ENCODE measurements at places on chromosomes 5 and 9. TPM values are rescaled to one million over a fixed set of nuclear protein-coding genes. Genes with fewer than 3 reads are reported as not detected.
A peak's percentile ranks its signal among the peaks of the same experiment; 100 is the strongest.

DNA sequence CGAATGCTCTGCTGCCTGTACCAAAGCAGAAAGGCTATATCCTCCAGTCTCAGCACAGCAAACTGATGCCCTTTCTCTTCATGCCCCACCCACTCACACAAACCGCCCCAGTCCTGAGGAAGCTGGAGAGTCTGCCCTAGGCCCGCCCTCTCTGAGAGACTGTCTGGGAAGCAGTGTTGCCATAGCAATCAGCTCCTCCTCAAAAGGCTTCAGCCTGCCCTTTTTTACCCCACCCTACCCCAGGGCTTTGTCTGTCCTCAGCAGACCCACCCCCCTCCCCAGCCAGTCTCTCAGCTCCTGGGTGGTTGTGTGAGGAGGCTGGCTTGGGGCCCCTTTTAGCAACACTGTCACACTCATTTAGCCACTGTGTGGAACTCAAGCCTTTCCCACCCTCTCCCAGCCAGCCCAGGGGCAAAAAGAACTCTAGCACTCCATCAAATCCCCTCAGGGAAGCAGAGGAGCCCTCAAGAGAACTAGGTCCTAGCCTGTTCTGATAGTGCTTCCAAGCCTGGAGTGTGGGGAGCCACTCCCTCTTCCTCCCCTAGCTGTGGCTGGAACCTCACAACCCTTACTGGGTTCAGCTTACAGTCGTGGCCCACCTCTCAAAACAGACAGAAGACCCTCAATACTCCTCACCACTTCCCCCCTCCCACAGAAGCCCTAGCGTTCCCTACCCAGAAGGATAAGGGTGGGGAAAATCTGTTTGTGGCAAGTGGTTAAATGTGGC, 1.4 kb downstream of the ATOSB start:
- DNase-seq, result peak; percentile 94

DNA sequence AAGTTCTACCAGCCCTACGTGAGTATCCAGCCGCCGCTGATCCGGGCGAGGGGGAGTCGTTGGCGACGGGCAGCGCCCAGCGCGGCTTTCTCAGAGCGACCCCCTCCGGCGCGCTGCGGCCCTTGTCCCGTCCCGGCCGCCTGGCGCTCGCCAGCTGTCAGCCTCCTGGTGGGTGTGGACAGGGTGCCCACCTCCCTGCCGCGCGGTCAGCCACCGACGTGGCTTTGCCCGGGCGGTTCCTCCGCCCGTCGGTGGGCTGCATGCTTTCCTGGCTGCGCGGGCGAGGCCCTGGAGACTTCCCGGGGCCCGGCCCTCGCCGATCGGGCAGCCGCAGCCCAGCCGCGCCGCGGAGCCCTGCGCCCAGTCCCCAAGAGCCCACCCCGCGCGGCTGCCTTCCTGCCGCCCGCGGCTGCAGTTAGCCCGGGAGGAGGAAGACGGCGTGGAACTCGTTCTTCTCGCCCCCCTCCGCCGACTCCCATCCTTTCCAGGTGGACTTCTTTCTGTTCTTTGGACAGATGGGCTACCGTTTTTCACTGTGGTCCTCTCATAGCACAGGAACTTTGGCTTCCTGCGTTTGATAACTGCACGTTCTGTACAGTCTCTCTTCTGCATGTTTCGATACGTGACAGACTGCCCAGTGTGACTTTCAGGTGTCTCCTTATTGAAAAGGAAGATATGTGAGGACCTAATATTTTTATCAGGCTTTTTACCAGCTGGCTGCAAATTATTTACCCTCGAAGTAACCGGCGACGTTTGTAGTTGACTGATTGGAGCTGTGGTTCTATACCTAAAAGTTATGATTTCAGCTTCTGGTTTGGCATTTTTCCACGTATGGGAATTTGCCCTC, 577 bp downstream of the AP3S1 start:
- no peak for DNase-seq

- no peak for DNase-seq
Observed at GRCh38 chr9:12777121-12778022, 2.6 kb downstream of the LURAP1L start.

DNA sequence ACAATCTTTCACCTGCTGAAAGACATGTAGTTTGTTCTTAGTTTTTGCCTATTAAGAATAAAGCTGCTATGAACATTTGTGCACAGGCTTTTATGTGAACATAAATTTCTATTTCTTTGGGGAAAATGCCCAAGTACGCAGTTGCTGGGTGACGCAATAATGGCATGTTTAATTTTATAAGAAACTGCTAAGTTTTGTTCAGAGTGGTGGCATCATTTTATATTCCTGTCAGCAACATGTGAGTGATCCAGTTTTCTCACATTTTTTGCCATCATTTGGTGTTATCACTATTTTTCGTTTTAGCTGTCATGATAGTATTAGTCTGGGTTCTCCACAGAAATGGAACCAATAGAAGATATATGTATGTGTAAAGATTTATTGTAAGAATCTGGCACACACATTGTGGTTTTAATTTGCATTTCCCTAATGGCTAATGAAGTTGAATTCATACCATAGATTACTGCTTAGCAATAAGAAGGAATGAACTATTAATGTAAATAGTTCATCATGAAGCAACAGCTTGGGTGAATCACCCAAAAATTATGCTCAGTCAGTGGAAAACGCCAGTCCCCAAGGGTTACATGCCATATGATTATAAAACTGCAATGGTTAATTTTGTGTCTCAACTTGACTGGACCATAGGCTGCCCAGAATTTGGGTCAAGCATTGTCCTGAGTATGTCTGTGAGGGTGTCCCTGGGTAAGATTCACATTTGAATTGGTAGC, 358.6 kb downstream of the MSX2 start:
- peak; percentile 20 for DNase-seq

GRCh38 chr5:1005904-1006655, 2.5 kb upstream of the NKD2 start:
- no peak for DNase-seq

DNA sequence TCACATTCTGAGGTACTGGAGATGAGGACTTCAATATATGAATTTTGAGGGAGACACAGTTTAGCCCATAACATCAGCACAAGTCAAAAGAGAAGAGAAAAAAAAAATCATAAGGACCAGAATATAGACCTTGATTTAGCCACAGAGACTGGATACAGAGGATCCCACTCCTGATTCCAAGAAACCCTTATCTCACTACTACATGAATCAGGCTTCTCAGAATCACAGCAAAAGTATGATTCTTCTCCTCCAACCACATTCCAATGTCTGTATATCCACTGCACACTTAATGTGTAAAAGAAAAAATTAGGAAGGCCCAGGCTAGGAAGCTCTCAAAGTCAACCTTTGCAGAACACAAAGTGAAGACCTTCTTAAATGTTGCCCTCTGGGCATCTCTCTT, 610.9 kb downstream of the DTWD2 start:
- no peak for DNase-seq

DNA sequence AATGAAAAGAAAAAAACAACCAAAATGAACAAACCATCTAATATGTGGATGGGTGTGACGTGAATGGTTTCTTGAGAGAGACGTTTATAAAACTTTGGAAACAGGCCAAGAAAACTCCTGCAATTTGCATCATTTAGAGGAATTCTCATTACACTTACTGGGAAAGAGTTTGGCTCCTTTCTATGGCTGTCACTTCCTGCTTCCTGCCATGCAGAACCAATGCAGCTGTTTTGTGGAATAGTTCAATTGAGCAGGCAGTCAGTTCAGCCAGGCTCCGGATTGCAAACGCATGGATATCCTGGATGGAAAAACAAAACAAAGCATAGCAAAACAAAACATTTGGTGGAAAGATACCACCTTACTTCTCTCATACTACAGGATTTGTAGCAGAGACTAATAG, 36.6 kb downstream of the FAM114A2 start:
- DNase-seq, result peak; percentile 30

DNA sequence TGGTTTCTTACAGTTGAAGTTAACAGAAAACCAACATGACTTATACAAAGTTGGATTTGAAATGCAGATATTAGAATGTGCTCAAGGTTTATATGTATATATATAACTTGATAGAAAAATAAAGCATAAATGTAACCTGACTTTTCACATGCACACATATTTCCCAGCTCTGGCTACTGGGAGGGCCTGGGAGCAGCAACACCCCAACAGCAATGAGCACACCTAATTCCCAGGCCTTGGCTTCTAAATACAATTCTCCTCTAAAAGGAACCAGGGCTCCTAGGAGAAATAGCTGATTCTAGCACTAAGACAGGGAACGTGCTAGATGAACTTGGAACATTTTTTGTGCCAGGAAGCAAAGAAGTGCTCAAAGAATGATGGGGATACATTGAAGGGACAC, 42.1 kb downstream of the DENND1A start:
- DNase-seq, result no peak

GRCh38 chr9:16013366-16013765, 460.5 kb downstream of the CCDC171 start:
- no peak for DNase-seq

DNA sequence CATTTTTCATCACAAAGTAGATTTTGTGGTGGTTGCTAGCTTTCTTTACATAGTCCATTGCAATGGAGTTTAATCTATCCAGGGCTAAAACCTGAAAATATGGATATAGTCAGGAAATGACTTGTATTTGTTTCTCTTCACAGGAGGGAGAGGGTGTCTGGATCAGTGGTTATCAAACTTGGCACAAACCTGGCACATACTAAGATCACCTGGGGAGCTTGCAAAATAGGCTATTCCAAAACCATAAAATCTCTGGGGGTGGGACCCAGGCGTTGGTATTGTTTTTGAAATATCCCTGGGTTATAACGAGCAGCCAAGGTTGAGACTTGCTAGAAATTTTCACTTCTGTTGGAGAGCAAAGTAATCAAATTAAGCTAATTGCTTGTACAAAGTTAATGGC, 179.9 kb downstream of the PCSK1 start:
- DNase-seq, result no peak

GRCh38 chr5:53120165-53120564, 10.6 kb upstream of the MOCS2 start:
- DNase-seq, result no peak

DNA sequence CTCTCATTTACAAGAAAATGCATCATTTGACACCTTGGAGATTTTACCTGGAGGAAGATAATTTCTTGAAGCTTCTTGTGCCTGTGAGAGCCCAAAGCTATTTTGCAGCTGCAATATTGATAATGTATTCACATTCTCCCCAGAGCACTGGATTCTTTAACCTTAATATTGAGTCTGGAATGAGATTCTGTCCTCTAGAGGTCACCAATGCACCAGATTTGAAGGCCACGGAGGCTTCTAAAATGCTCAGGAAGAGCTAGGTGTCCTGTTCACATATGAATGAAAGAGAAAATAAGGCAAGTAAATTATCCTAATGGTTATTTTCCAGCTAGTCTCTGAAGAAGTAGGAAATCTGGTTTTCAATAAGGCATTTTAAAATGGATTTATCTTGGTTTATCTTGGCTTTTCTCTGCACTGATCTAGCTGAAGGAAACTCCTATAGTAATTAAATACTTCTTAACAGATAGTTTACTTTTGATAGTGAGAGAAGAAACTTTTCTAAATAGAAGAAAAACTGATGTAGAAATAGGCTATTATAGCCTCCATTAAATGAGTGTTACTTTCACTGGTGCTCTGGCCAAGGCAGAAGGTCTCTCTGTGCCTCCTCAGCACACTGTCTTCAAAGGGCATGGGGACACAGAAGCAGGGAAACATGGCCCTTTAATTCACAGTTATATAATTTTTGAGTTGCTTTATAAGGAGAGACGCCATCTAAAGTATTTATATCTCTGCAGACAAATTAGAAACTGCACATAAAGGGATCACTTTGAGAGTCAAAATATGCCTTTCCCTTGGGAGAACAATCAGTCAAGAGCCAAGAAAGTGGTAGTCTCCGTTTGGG, 297.0 kb upstream of the ACTBL2 start:
- peak; percentile 83 for DNase-seq

DNA sequence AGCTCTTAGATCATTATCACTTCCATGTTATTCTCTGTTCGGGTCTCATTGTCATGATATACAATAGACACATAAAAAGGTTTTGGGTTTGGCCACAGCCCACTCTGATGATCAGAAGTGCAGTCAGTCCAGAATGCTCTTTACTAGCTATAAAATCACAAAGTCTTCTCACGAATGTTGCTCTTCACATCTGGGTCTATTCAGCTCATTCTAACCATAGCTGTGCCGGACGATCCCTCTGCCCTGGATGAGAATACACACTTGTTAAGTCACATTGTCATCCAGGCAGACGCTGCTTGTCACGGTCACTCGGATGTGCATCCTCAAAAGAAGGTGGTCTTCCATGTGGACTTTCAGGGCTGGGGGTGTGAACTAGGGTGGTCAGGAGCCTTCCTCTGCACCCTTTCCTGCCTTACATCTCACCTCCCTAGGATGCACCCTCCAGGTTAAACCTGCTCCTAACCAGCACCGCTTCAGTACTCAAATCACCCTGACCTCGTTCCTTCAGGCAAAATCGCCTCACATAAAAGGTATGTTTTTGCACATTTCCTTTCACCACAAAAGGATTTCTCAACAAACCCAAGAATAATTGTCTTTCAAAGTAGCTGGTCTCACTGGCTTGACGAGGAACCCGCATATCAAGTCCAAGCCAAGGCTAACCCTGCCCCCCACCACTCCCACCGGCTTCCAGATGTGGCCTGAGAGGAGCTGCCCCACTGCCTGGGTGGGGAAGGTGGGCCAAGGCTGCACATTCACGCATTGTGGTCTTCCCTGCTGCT, 21.9 kb downstream of the ANKH start:
- no peak for DNase-seq

GRCh38 chr9:80163889-80164288, 592.1 kb downstream of the TLE4 start:
- no peak for DNase-seq

GRCh38 chr5:135441919-135442318, 5.2 kb downstream of the DCANP1 start:
- DNase-seq, result no peak

GRCh38 chr9:72312386-72312987, 52.5 kb downstream of the ZFAND5 start:
- DNase-seq, result no peak

- no peak for DNase-seq
Observed at GRCh38 chr5:158039911-158040347, 181.0 kb upstream of the CLINT1 start.

GRCh38 chr9:71120501-71121247, 747 bp downstream of the TRPM3 start:
- no peak for DNase-seq

The FAM169A gene
- polyA plus RNA-seq, result not detected

The ST8SIA4 gene
- 0.01 TPM for polyA plus RNA-seq

The IL3 gene
- polyA plus RNA-seq, result not detected

The POU5F2 gene
- 0.02 TPM for polyA plus RNA-seq

The FAM221B gene
- not detected for polyA plus RNA-seq

The ABLIM3 gene
- polyA plus RNA-seq, result 71.1 TPM

The GFI1B gene
- polyA plus RNA-seq, result 0.02 TPM

The GABRG2 gene
- not detected for polyA plus RNA-seq

Data from IMR-90 (cell line).